ENCODE measurements at places on chromosomes 7 and 10. TPM values are rescaled to one million over a fixed set of nuclear protein-coding genes. Genes with fewer than 3 reads are reported as not detected.

Gene H2AZ2
- 211 TPM for total RNA-seq

Gene ITGA8
- total RNA-seq = under 0.01 TPM

Gene ANLN
- total RNA-seq = 52.9 TPM

Gene PVRIG
- not detected for total RNA-seq

Gene POP7
- total RNA-seq = 67.2 TPM

Gene LIPN
- not detected for total RNA-seq

Gene OR2A5
- not detected for total RNA-seq

Gene AS3MT
- total RNA-seq = 2.6 TPM

Gene ATAD1
- total RNA-seq = 54.9 TPM

Gene ANK3
- 12.5 TPM for total RNA-seq

Gene CCDC7
- total RNA-seq = 13.4 TPM
